ENCODE measurements at places on chromosomes 7 and 10.

DNA sequence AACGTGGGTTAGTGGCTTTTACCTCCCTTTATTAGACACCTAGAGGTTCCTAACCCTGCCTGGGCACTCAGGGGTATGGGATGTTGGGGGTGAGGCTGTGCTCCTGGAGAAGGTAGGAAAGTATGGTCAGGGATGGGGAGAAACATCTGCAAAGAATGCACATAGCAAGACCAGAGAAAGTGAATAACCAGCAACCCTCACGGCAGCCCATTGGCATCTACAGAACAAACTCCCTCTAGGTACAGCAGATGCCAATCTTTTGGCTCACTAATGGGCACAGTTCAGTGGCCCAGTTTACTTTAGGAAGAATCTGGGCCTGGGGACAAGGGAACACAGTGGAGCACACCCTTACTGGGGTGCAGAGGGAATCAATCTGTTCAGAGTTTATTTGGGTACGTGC lies 143.9 kb downstream of the JAZF1 start:
- DNase-seq = no peak

DNA sequence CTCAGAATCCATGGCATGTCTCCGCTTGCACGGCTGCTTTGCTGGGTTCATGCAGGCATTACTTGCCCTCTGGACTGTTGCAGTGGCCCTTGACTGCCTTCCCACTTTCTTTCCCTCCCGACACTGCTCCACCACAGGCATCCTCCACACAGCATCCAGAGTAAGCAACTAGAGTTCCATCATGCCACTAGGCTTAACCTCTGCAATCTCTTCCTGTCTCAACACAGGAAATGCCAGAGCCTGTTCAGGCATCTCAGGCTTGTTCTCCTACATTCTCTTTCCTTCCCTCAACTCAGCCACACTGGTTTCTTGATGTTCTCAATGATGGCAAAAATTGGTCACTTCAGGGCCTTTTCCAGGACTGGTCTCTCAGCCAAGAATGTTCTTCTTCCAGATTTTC lies 284.5 kb upstream of the KLF6 start:
- DNase-seq = no peak

GRCh38 chr10:68550747-68551411 lies 9.3 kb upstream of the TET1 start:
- peak; percentile 79 for DNase-seq

DNA sequence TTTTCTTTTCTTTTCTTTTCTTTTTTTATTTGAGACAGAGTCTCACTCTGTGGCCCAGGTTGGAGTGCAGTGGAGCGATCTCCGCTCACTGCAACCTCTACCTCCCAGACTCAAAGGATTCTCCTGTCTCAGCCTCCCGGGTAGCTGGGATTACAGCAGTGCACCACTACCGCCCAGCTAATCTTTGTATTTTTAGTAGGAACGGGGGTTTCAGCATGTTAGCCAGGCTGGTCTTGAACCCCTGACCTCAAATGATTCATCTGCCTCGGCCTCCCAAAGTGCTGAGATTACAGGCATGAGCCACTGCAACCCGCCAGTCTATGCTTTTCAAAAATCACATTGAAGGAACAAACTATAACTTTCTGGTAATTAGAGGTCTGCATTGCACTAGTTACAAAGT lies 2.4 kb downstream of the USP6NL start:
- DNase-seq = no peak

DNA sequence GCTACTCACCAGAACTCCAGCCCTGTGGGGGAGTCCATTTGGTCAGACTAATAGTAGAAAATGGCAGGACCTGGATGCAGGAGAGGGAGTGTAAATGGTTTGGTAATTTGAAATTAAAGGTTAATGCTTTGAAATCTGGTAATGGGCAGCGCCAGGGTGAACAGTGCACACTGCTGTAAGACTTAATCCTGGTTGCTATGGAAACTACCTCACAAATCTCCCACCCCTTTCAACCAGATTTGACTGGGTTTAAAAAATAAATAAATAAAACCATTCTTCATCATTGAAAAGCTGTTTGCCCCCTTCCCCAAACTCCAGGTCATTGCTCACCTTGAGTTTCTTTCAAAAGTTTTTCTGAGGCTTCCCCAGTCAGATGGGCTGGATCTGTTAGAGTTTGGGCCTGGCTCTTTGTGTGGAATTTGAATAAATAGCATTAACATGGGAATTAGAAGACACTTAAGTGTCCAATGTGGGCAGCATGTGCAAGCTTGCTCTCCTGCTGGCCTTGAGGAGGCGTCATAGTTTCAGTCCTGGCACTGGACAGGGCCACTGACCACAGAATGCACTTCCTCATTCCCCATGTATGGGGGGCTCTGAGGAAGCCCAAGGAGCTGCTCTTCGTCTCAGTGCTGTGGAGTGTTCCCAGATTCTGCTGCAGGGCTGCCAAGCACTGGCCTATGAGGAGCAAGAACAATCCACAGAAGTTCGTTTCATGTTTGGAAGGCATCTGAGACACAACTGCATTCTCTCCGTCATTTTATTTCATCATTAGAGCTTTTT lies 90.7 kb downstream of the LRRC4 start:
- DNase-seq = no peak
